Stimulated activated CD4-positive, alpha-beta T cell treated with anti-CD3 and anti-CD28 coated beads, Interleukin-1b, Interleukin-23, amount 100 ng/mL, for 4 hours (primary cell): ENCODE measurements at places on chromosomes 1 and 21.

- DNase-seq, result no peak
Observed at GRCh38 chr1:64969305-64970046, 3.1 kb upstream of the JAK1 start.

DNA sequence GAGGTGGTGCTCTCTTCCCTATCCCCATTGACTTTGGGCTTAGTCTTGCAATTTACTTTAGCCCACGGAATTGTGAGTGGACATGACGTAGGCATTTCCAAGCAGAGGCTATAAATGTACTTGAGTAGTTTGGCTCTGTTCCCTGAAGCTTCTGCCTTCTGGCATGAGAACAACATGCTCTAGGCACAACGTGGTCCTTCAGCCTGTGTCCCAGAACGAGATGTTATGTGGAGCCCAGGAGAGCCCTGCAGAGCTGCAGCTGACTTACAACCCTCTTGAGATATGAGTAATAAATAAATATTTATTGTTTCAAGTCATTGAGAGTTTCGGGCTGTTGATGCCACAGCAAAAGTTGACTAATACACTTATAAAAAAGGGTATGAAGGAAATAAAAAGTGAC, 105.2 kb upstream of the HMGB4 start:
- no peak for DNase-seq

- no peak for DNase-seq
Observed at GRCh38 chr1:109765896-109766615, 2.3 kb upstream of the EPS8L3 start.

DNA sequence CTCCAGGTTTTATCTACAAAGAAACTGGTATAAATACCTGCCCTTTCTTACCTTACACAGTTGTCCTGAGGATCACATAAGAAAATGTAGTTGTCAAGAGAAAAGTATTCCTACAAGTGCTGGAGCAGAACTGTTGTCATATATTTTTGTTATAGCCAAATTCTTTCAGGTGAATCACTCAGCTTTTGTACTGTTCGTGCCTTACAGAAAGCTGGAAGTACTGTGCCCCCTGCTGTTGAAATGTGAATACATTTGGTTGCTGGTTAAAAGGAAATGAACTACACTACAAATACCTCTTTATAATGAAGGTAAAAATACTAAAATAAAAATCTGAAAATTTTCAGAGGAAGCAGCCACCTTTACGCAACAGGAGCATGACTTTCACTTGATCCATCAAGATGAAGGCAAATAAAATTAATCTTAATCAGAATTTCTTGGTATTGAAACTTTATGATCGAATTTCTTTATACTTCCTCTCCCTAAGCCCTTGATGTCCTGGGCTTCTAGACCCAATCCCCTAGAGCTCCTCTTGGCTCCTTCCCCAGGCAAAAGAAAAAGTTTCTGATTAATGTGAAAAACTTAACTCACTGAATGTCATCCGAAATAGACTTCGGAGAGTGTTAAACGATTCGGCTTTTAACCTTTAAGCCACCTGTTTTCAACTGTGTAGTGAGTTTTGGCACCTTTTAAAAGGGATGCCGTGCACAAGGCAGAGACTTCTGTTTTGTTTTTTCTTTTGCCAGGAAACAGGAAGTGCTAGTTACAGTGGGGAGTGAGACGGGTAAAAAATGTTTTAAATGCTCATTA, 12.5 kb downstream of the CHML start:
- DNase-seq, result no peak

DNA sequence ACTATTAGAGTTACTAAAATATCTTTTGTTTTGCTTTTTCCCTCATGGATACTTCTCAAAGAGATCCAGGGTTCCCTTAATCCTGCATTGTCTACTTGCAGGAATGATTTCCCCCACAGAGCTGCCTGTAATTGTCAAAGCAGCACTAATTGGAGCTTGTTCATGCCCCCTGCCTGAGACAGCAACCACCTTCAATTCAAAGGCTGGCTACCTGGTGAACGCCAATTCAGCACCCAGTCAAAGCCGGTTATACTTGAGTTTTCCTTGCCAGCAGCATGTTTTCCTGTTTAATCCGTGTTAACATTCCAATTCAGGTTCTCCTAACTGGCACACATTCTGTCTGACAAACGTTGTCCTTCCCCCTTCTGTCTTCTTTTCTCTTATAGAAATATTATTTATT, 382.9 kb downstream of the NTNG1 start:
- DNase-seq, result no peak

DNA sequence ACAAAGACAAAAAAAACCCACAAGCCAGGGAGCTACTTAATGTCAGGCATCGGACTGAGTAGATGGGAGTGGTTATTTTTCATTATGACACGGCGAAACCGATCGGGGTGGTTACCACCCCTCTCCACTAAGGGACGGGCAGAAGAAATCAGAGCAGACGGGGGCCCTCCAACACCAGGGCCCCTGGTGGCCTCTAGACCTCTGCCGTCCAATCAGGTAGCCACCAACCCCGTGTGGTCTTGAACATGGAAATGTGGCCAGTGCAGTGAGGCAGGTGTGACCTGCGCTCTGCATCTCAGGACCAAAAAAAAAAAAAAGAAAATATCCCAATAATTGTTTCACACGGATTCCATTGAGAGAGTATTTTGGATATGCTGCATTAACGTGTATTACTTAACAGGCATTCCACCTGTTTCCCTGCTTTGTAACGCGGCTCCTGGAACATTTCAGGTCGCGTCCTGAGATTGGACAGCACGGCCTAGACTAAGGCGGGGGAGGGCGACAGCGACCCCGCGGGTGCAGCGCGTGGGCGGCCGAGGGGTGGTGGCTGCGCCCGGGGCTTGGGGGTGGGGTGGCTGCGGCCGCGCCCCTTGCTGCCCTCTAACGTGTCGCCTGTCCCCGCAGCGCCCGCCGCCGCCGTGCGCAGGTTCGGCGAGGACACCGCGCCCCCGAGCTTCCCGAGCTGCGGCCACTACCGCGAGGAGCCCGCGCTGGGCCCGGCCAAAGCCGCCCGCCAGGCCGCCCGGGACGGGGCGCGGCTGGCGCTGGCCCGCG, 48.3 kb downstream of the SIM2 start:
- no peak for DNase-seq

DNA sequence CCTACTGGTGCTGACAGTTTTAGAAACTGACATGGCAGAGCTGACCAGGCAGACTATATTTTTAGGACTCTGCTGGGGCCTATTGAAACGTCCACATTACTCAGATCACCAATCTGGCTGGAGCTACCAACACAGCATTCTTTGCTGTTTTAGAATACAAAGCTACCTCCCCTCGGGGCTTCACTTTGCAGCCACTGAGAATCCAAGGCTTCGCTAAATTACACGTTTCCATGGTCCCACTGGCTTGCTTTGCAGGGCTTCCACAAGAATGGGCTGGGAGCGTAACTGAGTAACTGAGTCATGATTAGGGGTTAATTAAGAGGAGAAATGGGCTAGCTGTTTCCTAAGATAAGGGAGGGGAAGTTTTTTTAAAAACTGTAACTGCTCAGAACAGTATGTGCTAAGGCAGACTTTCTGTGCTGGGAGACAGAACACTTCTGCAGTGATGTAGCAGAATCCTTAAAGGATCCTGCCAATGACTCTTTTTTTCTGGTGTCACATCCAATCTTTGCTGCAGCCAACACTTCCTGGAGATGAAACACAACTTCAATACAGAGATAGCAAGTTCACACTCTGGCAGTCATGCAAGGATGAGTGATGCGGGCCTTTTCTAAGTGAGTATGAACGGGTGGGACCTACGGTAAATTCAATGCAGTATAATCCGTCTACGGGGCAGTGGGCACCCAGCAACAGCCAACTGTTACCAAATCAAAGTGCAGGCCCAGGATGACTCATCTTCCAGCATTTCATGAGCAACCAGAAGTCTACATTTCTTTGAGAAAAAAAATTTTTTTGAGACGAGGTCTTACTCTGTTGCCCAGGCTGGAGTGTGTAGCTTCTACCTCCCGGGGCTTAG, 21.5 kb downstream of the NDUFS5 start:
- DNase-seq, result no peak

DNA sequence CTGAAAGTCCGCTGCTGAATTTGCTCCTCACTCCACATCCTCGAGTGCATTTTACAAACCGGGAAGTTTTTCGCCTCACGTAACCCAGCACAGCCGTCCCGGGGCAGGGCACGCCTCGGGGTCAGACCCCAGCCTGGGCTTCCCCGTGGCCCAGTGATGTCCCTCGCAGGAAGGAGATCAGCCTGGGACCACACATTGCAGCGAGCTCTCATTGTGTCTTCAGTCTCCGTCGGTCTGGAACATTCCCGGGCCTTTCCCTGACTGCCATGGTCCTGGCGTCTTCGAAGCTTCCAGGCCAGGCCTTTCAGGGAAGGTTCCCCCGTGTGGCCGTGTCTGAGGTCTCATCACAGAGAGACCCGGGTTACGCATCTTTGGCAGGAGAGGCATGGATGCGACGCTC, 43.5 kb downstream of the MORN1 start:
- no peak for DNase-seq

GRCh38 chr1:6889875-6890480, 104.7 kb downstream of the CAMTA1 start:
- peak; percentile 14 for DNase-seq

DNA sequence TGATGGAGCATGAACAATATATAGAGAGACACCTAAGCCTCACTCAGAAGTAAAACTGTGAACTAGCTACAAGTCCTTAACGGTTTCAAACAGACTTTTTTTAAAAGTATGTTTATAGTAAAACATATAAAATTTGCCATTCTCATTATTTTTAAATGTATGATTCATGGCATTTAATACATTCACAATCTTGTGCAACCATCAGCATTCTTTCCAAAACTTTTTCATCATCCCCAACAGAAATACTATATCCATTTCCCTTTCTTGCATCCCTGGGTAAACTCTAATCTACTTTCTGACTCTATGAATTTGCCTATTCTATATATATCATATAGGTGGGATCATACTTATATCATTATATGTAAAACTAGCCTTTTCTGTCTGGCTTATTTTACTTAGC, 25.5 kb downstream of the EVI5 start:
- DNase-seq, result no peak

DNA sequence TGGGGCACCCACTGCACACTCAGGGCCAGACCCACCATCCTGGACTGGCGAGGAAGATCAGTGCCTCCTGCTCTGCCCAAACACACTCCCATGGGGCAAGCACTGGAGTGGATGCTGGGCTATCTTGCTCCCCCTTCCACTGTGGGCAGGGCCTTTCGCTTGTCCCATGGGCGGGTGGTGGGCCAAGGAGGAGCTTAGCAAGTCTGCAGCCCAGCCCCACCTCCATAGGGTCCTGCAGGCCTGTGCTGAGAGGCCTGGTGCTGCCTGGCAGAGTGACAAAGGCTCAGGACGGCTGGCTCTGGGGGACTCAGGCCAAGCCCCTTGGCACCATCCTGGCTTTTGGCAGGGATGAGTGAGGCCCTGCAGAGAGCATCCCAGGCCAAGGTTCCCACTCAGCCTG, 89.4 kb downstream of the PTPRU start:
- no peak for DNase-seq

DNA sequence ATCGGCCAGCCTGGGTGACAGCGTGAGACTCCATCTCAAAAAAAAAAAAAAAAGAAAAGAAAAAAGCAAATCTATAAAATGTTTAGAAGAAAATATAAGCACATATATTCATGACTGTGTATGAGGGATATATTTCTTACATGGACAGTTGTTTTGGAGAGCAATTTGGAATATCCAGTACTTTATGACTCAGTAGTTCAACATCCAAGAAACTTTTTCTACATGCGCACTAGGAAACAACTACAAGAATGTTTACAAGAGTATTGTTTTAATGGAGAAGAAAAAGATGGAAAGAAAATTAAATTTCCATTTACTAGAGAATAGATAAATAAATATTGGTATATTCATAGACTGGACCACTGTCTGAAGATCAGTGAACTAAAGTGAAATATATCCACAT, 77.5 kb downstream of the MAST2 start:
- no peak for DNase-seq

DNA sequence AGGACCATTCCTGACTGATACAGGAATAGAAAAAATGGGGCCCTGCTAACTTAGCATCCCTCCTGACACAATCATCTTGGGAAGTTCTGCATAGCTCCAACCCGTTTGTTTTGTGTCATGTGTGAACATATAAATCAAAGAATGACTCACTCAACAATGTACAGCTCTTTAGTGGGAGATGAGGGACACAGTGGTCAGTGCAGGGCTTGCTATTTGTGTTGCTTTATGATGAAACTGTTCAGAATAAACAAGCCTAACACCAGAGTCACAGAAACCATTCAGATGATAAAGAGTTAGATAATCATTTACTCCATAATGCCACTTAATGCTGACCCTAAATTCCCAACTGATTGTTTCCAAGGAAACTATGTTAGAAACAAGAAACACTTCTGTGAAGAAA, 154.2 kb upstream of the ZNHIT6 start:
- no peak for DNase-seq

DNA sequence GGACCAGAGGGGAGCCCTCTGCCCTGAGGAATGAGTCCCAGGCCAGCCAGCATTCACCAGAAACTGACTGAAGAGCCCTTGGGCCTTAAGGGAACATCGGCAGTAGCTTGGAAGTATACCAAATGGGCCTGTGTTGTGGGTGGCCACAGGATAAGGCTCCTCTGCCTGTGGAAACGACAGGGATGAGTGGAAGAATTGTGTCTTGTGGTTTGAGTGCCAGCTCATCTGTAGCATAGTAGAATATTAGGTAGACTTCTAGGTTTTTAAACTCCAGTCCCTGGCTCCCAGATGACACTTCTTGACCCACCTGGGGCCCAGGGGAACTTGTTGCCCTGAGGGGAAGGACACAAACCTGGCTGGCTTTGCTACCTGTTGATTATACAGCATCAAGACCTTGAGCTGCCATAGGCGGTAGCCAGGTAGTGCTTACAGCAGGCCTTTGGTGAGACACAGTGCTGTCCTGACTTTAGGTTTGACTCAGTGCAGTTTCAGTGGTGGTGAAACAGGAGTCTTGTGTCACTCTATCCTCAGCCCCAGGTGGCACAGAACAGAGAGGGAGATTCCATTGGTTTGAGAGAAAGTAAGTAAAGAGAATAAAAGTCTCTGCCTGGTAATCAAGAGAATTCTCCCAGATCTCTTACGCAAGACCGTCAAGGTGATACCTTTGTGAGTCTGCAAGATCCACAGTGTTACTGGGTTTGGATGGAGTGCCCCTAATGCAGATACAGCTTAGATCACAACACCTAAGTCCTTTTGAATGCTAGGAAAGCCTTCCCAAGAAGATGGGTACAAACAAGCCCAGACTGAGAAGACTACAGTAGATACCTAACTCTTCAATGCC, 50.2 kb downstream of the RABGAP1L start:
- DNase-seq, result no peak

DNA sequence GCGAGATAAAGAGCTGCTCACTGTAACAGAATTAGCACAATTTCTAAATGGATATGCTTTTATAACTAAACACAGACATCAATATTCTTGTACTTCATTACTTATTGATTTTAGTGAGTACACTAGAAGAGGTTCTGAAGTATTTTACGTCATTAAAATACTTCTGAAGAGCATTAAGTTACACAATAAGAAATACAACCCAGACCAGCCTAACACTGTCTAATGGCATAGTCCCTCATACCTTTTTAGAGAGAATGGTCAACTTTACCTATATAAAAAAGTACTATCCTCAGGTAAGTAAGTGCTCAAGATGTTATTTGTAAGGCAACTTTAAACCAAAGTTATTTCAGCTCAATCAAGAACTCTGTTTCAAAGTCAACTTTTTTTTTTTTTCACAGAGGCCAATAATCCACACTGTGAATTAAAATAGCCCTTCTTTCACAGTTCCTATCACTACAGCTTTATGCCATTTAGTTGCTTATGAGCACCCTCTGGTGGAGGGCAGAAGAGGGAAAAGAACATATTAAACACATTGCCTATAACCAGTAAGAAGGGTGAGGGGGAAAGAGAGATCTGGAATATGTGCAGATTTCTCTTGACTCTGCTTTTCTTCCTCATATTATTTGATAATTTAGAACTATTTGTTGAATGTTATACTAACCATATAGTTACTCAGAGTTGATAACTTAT, 182.1 kb upstream of the DMRTA2 start:
- DNase-seq, result no peak
